Left colon (tissue), 2 donors: ENCODE measurements at places on chromosomes 5 and 9.

DNA sequence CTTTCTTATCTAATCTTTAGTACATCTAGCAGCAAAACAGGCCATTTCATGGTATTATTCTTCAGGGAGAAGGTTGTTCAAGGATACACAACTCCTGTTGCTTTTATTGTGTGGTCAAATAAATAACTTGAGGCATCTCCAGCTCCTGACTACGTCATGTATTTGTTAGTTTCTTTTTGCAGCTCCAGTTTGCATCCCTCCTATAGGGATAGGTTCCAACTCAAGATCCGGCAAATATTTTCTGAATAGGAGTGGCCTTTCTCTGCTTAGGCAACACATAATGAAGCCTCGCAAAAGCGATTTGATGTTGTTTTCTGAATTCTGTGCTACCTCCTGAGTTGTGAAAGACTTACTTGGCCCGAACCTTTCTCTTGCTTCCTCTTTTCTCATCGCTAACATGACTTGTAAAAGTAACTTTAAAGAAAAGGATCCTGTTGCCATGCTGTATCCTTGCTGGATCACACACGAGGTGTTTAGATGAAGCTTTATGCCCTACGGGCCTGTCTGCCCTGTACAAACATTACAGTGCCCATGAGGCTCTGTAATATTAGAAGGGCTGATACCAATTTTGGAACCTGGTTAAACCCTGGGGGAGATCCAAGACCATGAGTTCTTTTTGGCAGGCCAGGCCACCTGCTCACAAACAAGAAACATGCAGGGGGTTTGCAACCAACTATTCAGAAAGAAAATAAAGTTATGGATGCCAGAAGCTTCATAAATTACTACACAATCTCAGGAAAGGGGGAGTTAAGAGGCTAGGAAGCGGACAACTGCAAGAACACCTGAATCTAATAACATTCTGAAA, 149.8 kb upstream of the FGF10 start:
- no peak for DNase-seq

DNA sequence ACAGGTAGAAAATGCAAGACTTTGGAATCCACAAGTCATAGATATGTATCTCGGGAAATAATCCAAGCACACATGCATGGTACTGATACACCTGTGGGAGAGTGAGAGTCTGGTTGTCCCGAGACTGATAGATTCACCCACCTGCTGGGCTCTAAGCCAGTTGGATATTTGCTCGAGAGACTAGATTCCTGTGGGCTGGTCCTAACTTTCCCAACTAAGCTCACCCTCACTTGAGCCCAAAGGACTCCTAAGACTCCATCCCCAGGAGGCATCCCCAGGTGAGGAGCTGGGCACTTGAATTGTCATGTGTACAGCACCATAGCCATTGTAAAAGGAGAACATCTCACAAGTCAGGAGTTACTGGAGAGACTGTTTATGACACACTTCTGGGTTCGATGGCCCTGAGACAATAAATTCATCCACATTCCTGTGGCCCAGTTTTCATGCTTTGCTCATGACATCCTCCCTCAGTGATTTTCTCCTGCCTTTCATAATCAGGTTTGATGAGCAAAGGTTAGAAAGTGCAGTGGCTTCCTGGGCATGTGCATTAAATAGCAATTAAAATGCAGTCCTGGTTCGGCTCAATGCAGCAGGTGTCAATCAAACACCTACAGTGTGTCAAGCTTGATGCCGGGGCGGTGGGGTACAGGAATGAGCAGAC, 18.1 kb downstream of the SLC1A1 start:
- DNase-seq = no peak

GRCh38 chr9:135785013-135785575, 83.1 kb downstream of the KCNT1 start:
- no peak for DNase-seq

DNA sequence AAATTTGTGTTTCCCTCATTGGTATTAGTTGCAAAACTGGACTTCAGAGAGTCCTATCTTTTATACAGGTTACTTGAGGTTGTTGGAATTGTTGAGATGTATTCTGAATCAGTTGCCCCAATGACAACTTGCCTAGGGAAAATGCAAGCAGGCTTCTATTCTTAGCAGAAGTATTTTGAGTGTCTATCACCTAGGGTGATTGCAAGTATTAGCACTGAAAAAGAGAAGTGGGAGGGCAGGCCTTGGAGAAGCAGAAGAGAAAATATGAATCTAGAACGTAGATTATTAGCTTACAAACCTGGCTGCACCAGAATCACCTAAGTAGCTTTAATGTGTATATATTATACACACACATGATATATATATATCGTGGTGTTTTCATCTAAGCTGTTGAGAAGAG, 43.2 kb downstream of the ADAMTS12 start:
- no peak for DNase-seq

DNA sequence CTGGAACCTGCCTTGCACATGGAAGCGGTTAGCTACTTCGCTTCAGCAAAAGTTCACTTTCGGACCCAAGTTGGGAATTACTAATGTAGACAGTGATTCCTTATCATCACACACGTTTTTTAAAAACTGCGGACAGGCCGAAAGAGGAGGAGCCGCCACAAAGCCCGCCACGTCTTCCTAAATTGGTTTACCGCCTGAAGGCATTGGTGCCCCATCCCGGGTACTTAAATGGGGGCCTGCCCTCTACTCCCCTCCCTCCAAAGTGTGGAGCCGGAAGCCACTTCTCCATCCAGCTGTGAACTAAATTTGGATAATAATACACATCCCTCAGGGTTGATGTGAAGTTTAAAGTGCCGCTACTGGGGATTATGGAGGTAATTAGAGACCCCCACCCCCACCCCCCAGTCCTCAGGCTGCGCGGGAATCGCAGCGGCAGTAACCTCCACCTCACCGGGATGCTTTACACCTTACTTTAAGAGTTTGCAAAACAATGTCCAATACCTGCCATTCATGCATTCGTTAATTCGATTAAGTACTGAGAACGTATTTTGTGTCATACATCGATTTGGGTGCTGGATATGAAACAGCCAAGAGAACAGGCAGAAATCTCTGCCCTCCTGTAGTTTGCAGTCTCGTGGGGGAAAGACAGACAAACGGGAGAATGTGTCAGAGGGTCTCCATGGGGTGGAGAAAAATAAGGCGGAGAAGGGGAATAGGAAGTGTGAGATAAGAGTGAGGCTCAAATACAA, 937 bp upstream of the MACROH2A1 start:
- DNase-seq = no peak

- DNase-seq = no peak
Measured at GRCh38 chr9:15299374-15299939, 7.6 kb downstream of the TTC39B start.

GRCh38 chr5:94968507-94969095, 316.3 kb downstream of the MCTP1 start:
- DNase-seq = no peak

GRCh38 chr9:133715866-133716563, 22.1 kb downstream of the SARDH start:
- no peak for DNase-seq

DNA sequence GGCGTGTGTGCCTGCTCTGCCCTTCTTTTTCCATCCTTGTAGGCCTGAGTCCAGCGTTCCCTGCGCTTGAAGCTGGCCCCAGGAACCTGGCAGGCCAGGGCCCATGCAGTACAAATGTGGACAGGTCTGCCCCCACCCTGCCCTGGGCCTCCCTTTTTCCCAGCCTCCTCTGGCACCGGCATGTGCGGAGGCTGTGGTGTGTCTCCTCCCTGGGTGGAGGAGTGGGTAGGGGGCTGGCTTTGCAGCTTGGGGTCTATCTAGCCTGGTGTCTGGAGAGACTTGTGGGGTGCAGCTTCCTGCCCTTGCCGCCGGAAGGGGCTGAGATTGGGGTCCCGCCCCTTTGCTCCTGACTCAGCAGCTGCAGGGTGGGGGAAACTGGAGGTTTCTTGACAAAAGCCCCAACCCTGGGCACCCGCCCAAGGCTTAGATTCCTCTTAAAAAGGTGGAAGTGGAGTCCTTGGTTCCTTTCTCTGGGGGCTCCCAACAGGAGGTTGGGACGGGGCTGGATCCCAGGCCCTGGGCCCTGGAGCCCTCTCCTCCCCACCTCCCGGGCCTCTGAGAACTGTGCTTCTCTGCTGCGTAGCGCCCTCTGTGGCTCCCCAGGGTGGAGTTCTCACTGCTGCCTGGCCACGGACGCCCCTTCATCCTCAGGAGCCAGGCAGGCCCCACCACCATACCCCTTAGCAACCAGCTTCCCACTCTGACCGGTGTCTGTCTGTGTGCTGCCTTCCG, 18.0 kb downstream of the RXRA start:
- peak; percentile 46 for DNase-seq

DNA sequence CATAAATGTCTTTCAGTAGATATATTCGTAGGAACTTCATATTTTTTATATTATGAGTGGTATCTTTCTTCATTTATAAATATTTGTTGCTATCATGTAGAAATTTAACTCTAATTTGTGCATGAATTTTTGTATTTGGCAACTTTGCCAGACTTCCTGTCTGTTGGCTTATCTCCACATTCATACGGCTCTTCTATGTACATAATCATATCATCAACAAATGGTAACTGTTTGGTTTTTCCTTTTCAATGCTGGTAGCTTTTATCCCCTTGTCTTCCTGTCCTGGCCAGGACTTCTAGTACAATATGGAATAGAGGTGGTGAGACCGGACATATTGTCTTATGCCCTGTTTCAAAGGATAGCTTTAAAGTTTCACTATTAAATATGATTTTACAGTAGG, 132.3 kb upstream of the COL5A1 start:
- no peak for DNase-seq

GRCh38 chr9:135731454-135731853, 29.5 kb downstream of the KCNT1 start:
- DNase-seq = no peak

GRCh38 chr5:101662263-101662662, 633.8 kb downstream of the SLCO4C1 start:
- no peak for DNase-seq

- no peak for DNase-seq
Measured at GRCh38 chr5:2522372-2522771, 229.1 kb downstream of the IRX2 start.
